SJCRH30 (cell line): ENCODE measurements at places on chromosomes 3 and 15.

DNA sequence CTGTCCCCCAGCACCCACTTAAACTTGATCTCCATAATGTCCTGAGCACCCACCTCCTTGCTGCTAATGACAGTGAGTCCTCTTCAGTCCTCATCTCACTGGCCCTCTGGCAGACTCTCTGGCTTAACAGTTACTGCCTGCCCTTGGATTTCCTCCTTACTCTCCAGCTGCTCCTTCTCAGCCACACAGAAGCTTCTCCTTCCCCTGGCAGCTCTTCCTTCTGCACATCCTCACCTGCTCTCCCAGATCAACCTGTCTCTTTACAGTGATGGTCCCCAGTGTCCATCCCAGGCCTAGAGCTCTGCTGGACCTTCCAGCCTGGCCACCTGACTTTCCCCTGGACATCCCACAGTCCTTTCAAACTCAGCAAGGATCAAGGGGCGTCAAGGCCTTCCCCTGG is 47.4 kb upstream of the SMAD3 start:
- H3K4me3 ChIP-seq: no peak overlapping the region
- peak overlapping the region; percentile 81 for H3K27ac ChIP-seq
- peak; percentile 83 for DNase-seq
- peaks cover 42% of the 10 kb centered on the region for H3K4me1 ChIP-seq

DNA sequence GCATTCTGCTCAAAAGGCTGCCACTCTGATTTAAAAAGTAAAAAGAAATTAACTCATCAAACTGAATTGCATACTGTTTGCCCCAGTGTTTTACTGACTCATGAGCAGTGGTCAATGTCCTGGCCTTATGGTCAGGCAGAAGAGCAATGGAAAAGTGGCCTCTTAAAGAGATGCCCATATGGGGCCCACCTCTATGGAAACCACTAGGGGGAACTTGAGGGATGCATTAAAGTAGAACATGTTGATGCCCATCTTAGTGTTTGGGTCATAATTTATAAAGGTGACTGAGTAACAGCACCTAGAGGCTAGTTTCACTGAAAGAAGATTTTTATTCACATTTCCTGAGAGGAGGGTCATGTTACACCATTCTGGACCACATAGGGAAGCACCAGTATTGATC is 66.5 kb upstream of the RNU6-1 start:
- no peaks in the 10 kb centered on the region for H3K36me3 ChIP-seq
- H3K27me3 ChIP-seq: no peaks in the 10 kb centered on the region
- DNase-seq: no peak
- H3K4me1 ChIP-seq: no peaks in the 10 kb centered on the region
- H3K27ac ChIP-seq: no peak overlapping the region
- no peak overlapping the region for H3K4me3 ChIP-seq

DNA sequence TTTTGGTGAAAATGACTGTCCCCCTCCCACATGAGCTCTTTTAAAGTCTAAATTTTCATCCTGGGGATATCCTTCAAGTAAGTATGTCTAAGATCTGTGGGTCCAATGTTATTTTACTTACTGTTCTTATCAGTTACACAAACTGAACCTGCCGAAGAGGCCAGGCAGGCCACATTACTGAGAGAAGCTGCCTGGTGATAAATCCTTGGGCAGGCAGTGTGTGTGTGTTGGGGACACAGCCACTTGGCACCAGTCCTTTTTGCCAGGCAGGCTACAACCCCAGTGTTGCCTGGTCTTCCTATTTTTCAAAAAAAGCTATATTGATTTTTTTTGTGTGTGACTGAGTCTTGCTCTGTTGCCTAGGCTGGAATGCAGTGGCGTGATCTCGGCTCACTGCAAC is 50.6 kb upstream of the RASA2 start:
- DNase-seq: no peak
- H3K4me3 ChIP-seq: no peak overlapping the region
- H3K4me1 ChIP-seq: no peaks in the 10 kb centered on the region

DNA sequence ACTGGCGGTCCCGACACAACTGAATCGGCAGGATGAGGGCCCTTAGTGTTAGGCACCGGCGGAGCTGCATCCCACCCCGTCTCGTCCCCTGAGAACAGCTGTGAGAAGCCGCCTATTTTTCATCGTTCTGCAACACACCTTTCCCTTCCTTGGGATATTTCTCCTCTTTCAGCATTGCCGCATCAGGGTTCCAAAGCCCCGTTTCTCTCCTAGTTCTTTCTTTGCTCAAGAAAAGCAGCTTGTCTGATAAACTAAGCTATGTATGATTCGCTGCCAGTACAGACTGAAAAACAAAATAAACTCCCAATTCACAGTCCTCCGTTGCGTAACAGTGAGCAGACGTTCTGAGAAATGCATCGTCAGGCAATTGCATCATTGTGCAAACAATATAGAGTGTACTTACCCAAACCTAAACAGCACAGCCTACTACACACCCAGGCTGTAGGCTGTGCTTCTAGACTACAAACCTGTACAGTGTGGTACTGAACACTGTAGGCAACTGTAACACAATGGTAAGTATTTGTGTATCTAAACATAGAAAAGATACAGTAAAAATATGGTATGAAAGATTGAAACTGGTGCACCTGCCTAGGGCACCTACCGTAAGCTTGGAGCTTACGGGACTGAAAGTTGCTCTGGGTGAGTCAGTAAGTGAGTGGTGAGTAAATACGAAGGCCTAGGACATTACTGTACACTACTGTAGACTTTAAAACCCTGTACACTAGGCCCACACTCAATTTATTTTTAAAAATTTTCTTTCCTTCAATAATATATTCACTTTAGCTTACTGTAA is 8.9 kb upstream of the ADAMTS17 start:
- no peaks in the 10 kb centered on the region for H3K4me1 ChIP-seq
- no peak overlapping the region for H3K27ac ChIP-seq
- H3K36me3 ChIP-seq: no peaks in the 10 kb centered on the region

- H3K4me3 ChIP-seq: no peak overlapping the region
- H3K4me1 ChIP-seq: peaks cover 23% of the 10 kb centered on the region
- H3K27ac ChIP-seq: peak overlapping the region; percentile 76; the same call in 1 of the 2 replicates
- H3K36me3 ChIP-seq: no peaks in the 10 kb centered on the region
Measured at GRCh38 chr15:80233581-80233980, 18.4 kb downstream of the CTXND1 start.
